ENCODE measurements at places on chromosomes 13 and 19. TPM values are rescaled to one million over a fixed set of nuclear protein-coding genes. Genes with fewer than 3 reads are reported as not detected.

ICAM1 gene
- total RNA-seq, result 14.5 TPM

ZIC2 gene
- total RNA-seq, result 16.8 TPM

OR10H2 gene
- total RNA-seq, result not detected

CCDC70 gene
- not detected for total RNA-seq

CD209 gene
- not detected for total RNA-seq

STRN4 gene
- 118 TPM for total RNA-seq

FBXO17 gene
- 91.4 TPM for total RNA-seq

ZNF222 gene
- not detected for total RNA-seq

C19orf67 gene
- not detected for total RNA-seq

SEMA6B gene
- total RNA-seq, result 162 TPM

PRTN3 gene
- not detected for total RNA-seq

ZNF302 gene
- total RNA-seq, result 19.5 TPM

TEX101 gene
- not detected for total RNA-seq

ZGLP1 gene
- total RNA-seq, result 0.55 TPM

ATXN8OS gene
- total RNA-seq, result not detected

CGB1 gene
- total RNA-seq, result not detected

All from G401 (cell line).